ENCODE measurements at places on chromosomes 4 and X. TPM values are rescaled to one million over a fixed set of nuclear protein-coding genes. Genes with fewer than 3 reads are reported as not detected.

- no peak for DNase-seq
These were observed 37.0 kb upstream of the SHISA3 start for GRCh38 chr4:42360256-42360669.

GRCh38 chr4:94278781-94279180 lies 63.9 kb downstream of the HPGDS start:
- DNase-seq, result no peak

DNA sequence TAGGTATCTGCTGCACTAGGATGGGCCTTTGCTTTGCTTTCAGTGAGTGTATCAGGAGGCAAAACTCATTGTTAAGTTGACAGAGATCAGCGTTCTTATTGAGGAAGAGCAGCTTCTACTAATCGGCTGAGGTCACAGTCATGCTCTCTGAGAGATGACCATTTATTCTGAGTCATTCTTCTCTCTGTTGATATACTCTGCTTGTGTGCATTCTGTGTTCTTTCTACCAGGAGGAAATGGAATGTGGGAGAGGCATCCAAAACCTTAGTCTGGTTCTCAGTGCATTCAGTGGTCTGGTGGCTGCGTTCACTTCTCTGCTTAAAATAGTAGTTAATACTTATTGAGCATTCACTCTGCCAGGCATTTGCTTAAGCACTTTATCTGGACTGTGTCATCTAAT lies 66.2 kb downstream of the RRAGB start:
- DNase-seq, result no peak

DNA sequence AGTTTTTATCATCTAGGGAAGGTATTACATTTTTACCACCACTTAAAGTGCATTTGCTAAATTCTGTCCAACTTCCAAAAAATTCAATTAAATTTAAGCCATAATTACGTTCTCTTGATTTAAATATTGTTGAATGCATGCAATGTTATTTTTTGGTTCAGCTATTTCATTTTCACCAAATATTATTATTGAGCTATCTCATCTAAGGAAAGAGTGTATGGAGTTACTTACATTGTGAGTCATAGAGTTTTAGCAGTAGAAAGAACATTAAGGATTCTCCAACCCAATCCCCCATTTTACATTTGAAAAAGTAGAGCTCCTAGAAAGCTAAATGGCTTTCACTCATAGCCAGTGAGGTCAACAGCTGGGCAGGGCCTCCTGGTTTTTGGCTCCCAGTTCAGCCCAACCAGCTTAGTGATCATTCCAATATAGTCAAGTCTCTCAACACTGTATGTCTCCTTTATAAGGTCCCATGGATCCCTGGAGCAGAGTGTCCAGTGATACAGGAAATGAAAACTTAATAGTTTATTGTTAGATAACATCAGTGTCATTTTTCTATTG lies 60.5 kb downstream of the NDNF start:
- DNase-seq, result no peak

GRCh38 chrX:150690126-150690525 lies 3.1 kb upstream of the MTMR1 start:
- DNase-seq, result no peak

DNA sequence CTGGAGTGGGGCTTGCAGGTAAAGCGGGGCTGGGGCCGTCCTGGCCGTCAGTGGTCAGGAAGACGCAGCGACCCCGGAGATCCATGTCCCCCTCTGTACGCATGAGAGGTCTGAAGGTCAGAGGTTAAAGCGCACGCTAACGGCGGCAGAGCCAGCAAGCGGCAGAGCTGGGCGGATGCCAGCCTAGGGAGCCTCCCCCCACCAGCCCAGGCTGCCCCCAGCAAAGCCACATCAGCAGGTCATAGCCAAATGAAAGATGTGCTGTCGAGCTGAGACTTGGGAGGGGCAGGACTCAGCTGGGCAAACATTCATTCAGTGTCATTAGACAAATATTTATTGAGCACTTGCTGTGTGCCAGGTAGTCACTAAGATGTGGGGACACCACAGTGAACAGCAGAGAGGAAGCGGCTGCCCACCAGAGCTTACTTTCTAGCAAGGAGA lies 593 bp upstream of the JAKMIP1 start:
- no peak for DNase-seq

Gene WDR17
- 6.1 TPM for total RNA-seq

Gene MAGIX
- 7.0 TPM for total RNA-seq

Data from type B pancreatic cell (in vitro differentiated cells).